ENCODE measurements at places on chromosomes 7 and 10.

DNA sequence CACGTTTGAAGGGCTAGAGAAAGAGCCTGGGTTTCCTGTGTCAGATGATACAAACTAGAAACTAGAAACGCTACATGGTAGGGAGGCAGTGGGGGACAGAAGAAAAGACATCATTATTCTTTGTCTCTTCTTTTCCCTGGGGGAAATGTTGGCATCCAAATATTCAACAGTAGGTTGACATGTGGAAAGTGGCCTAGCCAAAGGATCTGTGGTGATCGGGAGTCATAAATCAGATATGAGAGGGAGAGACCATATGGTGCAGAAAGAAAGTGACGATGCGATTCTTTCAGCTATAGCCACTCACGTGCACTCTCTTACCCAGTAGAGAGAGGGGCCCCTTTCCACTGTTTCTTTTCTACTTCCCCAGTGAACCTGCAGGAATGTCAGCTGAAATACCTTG is 964.7 kb downstream of the LRMDA start:
- no peak for DNase-seq

DNA sequence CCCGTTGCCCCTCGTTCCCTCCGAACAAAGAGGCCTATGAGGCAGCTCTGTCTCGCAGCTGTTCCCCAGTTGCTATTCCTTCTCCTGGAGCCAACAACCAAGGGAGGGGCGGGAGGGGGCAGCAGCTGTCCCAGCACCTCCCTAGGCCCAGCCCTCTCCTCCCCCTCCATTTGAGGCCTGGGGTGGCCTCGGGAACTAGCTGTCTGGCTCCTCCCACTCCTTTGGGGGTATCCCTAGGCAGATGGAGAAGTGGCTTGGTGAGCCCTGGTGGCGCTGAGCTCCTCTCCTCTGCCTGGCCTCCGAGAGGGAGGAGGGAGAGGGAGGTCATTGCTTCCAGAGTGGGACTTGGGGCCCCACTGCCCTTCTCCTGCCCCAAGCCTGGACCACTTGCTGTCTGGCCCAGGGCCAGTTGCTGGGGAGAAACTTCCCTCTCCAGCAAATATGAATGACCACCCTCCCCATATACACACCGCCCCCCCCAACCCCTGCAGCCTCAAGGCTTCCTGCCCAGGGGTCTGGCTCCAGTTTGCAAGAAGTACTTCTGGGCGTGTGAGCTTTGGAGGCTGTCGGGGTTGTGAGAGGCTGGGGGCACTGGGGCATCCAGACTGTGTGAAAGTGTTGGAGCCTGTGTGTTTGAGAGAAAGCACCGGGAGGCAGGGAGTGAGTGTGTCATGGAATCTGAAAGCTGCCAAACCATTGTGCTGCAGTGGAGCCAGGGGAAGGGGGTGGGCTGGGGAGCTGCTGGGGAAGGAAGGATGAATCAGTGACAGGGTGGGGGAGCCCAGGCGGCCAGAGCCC is 3.1 kb downstream of the FLNC start:
- no peak for DNase-seq

DNA sequence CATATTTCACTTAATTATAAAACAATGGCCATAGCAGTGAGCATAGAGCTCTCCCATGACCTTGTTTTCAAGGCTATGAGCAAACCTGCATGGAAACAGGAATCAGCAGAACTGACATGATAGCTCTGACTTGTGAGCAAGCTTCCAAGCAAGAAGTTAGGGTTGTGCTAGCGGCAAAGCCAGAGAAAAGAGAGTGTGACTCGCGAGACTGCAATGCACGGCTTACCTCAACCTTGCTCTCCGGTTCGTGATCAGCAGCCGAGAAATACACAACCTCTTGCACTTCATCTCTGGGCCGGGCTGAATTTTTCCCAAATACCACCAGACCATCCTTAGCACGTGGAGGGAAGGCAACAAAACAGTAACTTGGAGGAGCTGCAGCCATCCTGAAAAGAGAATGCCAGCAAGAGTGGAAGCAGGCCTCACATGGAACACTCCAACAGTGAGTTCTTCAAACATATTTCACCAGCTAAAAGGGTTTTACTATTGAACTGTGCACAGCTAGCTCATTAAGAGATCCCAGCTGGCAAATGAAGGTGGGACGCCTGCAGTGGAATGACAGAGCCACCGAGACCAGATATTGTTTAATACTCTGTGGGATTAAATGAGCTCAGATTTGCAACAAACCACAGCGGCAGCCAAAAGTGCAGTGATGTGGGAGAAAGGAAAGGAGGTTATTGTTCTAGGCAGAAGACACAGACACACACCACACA is 20.8 kb downstream of the SCRN1 start:
- no peak for DNase-seq

GRCh38 chr7:81416659-81417058 is 353.2 kb downstream of the HGF start:
- no peak for DNase-seq

GRCh38 chr7:134787064-134787463 is 7.6 kb downstream of the CALD1 start:
- no peak for DNase-seq

DNA sequence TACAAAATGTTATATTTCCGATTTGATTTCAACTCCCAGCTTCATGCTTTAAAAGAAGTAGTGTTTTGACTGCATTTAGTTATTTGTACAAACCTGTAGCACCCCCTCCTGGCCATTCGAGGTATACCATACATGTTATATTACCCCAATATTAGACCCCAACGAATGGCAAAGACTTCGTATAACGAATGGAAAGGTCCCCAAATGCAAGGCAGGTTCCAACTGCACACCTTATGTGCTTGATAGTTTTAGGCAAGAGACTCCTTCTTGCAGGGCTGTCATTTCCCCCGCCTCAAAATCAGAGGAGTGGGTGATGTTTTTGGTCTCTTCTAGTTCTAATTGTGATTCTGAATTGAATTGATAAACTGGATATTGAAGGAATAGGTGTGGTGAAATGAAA is 101.1 kb upstream of the TARP start:
- DNase-seq, result peak; percentile 71

GRCh38 chr7:56030340-56030739 is 20.9 kb downstream of the PSPH start:
- no peak for DNase-seq

DNA sequence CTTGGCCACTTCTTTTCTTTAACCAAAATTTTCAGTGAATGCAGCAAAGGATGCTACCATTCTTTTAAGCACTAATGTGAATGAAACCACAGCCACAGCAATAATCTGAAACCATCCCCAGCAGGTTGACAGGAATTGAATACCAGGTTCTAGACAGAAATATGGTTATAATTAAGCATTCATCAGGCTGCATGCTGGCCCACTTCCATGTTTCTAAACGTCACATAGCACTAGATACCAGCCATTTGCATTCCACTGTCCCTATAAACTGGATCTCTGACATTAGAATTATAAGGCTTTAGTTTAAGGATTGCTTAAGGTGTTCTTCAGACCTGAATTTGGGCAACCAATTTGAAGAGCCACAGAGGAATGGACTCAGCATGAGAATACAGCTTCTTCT is 340.8 kb upstream of the KLF6 start:
- no peak for DNase-seq

- no peak for DNase-seq
Observed at GRCh38 chr10:79058899-79059841, 9.6 kb upstream of the ZMIZ1 start.

- peak; percentile 30 for DNase-seq
Observed at GRCh38 chr10:124654686-124655085, 89.5 kb downstream of the FAM53B start.
